ENCODE measurements at places on chromosomes 3 and 15.

DNA sequence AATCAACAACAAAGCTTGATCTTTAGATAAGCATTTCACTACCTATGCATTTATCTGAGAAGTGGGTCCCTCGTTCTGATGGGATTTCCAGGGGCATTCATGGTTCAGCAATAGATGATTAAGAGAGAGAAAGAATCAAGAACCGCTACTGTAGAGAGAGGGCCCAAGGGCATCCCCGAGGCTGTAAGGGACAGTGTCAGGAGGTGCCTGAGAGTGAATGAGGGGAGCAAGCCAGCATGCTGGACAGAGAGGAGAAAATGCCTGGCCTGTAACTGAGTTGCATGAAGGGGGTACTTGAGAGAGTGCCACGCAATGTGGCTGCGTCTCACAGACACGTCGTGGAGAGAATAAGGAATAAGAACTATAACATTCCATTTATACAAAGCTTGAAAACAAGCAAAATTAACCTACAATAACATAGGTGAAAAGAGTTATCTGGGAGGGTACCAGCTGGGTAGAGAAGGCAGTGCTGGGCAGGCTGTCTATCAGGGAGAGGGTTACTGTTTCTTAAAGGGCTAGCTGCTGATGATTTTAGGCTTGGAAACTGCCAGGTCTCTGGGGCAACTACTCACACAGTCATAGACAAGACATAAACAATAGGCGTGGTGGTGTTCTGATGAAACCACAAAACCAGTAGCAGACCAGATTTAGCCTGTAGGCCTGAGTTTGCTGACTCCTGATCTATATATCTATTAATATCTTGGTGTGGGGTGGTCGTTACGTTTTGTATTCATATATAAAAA is 374.6 kb upstream of the CFAP20DC start:
- no peak for DNase-seq

DNA sequence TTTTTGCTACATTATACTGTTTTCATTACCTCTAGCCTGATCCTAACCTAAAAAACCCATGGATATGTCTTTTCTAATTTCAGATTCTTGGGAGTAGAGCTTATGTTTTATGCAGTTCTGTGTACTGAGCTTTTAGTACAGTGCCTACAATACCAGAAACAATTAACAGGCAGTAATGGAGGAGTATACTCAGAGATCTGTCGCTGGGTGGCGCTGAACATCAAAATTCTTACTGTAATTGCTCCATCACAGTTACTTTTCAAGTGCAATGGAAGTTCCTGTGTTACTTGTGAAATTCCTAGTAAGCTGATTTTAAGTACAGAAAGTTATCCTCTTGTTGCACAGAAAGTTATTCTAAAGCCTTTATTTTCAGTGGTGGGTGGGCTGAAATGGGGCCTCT is 66.9 kb downstream of the RNF13 start:
- no peak for DNase-seq

- DNase-seq: no peak
Measured at GRCh38 chr3:195466251-195466650, 23.4 kb upstream of the ACAP2 start.

GRCh38 chr15:80530737-80531365 is 126.7 kb downstream of the ARNT2 start:
- DNase-seq: no peak

DNA sequence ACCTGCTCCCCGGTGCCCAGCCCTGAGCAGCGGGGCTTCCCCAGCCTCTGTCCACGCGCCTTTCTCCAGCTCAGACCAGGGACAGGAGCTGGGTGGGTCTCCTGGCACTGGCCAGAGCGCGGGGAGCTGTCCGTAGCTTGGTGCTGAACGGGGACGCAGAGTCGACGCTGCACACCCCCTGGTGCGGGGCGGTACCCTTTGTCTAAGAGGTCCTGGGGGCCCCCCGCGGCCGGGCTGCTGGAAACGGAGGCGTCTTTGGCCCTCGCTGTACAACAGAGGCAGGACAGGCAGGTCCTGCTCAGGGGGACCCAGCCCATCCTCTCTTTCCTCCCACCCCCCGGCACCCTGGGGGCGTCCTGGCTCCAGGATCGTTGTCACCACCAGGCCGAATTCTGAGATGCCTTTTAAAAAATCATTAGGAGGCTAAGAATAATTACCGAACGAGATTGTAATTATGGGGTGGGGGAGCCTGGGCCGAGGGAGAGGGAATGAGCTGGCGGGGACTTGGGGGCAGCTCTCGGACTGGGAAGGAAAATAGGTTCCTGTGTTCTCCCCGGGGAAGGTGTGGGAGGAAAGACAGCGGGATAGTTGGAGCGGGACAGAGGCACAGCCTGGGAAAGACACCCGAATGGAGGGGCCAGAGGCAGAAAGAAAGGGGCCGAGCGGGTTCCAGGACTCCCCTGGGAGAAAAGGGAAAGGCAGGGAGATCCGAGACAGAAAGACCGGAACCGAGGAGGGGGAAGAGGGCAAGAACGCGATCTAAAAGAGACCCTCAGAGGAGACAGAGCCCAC is 4.1 kb upstream of the SKOR1 start:
- no peak for DNase-seq

- DNase-seq: no peak
Measured at GRCh38 chr3:45269952-45270351, 43.9 kb upstream of the TMEM158 start.

DNA sequence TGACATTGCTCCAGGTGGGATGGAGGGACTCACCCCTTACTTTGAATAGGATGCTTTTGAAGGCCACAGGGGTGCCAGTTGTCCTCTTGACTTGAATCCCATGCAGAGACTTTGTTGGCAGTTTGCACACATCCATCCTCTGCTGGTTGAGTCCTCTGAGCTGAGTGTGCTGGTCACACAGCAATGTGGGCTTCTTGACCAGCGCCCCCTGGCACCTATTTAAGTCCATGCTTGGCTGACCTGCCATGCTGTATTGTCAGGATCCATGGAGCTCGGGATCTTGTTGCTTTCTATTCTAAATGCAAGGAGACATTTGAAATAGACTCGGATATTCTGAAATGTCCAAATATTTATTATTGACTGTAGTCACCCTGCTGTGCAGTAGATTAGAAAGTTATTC is 19.8 kb downstream of the RAB7A start:
- DNase-seq: no peak

DNA sequence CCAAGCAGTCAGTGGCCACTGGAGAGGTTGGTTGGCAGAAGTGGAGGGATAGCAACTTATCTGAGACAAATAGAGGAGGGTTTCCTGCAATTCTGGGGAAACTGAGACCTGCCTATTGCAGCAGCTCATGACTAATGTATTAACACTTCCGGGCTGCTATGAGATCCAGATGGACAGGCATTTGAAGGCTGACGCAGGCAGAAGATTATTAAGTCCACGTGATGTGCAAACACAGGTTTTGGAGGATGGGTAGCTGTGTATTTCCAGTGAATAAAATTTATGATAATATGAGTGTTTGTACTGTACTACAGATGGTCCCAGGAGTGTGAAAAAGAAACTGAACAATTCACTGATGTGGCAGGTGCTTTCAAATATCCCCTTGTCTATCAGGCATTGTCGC is 28.5 kb upstream of the CFAP161 start:
- no peak for DNase-seq

Data from substantia nigra (tissue), 51 donors.